ENCODE measurements at places on chromosomes 1 and 21.

DNA sequence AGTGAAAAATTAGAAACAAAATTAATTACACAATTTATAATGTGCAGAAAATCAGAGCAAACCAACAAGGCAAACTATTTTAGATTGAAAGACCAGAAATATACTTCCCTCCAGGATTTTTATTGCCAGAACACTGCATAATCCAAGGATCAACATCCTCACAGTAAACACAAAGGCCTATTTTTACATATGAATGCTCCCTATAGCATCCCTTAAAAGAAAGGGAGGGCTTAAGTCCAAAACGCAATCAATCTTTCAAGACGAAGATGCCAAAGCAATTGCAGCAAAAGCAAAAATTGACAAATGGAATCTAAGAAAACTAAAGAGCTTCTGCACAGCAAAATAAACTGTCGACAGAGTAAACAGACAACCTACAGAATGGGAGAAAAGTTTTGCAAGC lies 18.6 kb upstream of the CHIA start:
- DNase-seq: no peak

GRCh38 chr1:230502306-230502705 lies 76.2 kb upstream of the PGBD5 start:
- no peak for DNase-seq

GRCh38 chr1:26787381-26787705 lies 407 bp upstream of the PIGV start:
- no peak for DNase-seq

- peak; percentile 13 for DNase-seq
Measured at GRCh38 chr21:45153358-45154318, 79.3 kb downstream of the ADARB1 start.

GRCh38 chr1:91872000-91872399 lies 14.0 kb downstream of the TGFBR3 start:
- no peak for DNase-seq

GRCh38 chr1:19645411-19646251 lies 1.5 kb downstream of the NBL1 start:
- no peak for DNase-seq

DNA sequence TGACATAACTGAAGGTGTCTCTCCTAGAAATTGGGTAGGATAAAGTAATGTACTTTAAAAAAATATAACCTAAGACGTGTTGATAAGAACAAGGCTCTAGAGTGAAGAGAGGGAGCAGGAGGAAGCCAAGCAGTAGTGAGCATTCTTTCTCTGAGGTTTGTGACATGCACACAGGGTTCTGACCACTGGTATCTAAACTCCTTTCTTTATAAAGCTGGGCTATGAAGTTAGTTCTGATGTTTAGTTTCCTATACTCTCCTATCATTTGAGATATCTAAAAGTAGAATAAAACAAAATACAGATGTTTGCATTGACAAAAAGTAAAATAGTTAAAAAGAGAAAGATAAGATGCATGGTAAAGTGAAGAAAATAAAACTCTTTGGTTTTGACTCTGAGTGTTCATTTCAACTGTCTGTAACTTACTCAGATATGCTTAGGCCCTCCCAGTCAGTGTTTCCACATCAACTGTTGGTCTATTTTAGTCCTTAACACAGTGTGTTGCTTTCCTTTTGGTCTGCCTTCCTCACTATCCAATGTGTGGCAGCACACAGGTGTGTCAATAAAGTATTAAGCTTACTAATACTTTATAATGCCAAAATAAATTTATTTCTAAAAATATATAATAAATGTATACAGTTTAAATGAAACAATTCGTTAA lies 543.5 kb downstream of the PTPRC start:
- peak; percentile 71 for DNase-seq

- no peak for DNase-seq
Measured at GRCh38 chr21:41651406-41651805, 115.4 kb downstream of the RIPK4 start.

- DNase-seq: no peak
Measured at GRCh38 chr1:55288245-55288644, 73.1 kb upstream of the USP24 start.

DNA sequence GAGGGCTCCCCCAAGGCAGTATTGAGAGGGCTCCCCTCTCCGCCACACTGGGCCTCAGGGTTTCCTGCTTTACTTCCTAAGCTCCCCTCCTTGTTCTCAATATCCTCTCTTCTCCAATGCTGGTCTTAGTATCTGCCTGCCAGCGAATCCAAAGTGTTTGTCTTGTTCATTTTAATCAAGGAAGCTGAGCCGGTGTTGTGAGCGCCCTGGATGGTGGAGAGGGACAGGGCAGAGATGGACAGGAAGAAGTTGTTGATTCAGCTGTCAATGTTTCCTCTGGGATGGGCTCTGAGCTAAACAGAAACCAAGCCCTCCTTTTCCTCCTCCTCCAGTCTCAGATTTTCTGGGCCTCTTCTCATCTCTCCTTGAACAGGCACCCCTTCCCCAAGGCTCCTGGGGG lies 5.4 kb downstream of the OLFML3 start:
- no peak for DNase-seq

DNA sequence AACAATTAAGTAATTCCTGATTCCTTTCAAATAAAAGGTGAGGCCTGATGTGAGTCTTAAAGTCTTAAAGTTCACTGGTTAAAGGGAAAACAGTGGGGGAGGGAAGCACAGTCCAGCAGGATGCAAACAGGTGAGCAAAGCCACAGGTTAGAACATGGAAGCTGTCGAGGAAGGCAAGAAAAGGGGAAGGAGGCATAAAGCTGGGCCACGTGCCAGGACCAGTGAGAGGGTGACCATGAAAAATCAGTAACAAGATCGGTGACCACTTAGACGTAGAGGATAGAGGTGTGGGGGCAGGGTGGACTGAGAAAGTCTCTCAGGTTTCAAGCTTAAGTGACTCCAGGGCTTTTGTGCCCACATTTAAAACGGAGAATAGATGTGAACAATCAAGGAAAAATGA lies 231.3 kb downstream of the SETD4 start:
- no peak for DNase-seq
